ENCODE measurements at places on chromosomes 16 and 17.
A peak's percentile ranks its signal among the peaks of the same experiment; 100 is the strongest.

DNA sequence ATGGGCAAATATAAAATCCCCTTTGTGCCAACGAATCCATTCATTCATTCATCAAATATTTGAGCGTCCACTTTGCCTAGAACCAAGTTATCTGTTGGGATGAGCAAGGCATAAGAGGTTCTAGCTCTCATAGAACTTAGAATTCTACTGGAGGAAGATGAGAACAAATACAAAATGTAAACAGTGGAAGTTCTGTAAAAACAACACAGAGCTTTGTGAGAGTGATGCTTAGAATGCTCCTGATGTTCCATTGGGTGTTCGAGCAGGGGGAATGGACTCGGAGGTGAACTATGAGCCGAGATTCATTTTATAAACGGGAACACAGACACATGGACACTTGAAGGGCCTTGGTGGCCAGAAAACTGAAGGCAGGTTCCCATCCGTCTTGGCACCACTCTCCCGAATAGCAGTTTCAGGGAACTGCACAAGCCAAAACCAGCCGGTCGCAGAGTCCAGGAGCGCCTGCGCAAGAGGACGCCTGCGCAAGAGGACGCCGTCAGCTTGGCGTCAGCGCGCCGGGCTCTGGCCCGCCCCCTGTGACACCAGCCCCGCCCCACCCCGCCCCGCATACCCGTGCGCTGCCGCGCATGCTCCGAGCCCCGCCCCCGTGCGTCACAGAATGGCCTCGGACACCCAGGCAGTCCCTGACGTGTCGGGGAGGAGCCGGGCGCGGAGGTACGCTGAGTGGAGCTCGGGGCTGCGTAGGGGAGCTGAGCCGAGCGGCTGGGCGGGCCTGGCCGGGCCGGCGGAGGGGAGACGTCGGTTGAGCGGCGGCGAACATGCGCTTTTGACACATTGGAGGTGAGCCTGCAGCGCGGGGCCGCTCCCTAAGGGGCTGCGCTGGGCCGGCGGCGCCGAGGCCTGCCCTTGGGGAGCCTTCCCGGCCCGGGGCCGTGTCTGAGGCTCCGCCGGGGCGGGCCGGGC, at the start of gene NDEL1:
TSS of gene NDEL1 (plus strand) at position 640 of the 924 bp plus-strand sequence. CDS start 8,388 bp downstream, outside the sequence.
- DNase-seq, result peak; percentile 98

GRCh38 chr17:43782913-43783680, 2.9 kb downstream of the CFAP97D1 start:
- no peak for DNase-seq

DNA sequence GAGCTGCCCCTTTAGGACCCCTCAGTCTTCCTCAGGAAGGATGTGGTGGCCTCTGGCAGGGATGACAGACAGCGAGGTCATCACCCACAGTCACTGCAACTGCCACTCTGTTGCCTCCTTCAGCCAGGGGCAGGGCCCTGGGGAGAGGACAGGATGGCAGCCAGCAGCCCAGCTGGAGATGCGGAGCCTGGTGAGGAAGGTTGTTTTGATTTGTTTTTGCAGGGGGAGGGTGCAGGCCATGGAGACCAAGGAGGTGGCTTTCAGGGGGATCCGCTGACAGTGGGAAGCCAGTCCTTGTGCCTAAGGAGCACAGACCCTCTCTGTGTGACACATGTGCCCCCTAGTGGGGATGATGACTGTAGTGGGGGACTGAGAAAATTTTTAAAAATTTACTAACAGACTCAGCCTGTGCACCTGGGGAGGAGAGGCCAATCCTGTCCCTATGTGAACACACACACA, 7.4 kb downstream of the PRCD start:
- peak; percentile 47 for DNase-seq

- no peak for DNase-seq
Measured at GRCh38 chr17:60036796-60037677, 41.7 kb downstream of the HEATR6 start.

GRCh38 chr16:50457979-50458491, 89.2 kb upstream of the BRD7 start:
- DNase-seq, result no peak

DNA sequence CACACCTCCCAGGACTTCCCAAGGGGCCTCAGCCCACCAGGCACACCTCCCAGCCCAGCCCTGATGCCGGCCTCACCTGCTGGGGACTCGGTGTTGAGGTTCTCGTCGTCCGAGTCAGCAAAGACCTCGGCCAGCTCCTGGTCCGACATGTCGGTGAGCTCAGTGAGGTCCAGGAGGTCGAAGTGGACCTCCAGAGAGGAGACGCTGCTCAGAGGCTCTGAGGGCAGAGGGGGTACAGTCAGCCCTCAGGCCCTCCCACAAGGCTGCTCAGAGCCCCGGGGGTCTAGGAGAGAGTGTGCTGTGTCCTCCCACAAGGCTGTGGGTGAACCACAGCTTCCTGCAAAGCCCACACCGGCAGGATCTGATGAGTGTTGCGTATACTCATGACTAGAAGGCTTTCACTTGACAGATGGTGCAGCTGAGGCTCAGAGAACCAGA, 10.5 kb downstream of the DBNDD1 start:
- no peak for DNase-seq

DNA sequence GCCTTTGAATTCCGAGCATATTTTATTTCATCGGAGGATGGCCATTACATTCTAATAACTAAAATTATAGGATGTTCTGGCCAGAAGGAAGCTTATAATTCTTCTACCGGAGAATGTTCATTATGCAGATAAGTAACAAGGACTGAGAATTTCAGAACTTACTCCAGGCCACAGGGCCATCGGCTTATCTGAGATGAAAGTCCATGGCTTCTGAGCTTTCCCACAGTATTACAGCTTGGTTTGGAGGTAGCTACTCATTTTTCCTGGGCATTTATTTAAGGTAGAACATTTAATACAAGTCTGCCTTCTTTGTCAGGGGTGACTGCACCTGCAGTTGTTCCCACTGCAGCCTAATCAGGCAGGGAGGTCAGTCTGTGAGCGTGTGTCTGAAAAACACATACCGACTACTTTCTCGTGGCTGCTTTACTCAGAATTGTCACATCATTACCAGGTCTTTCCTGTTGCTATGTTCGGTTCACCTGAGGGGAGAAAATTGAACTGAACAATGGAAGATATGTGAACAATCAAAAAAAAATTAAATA, 219.7 kb upstream of the CPHXL start:
- no peak for DNase-seq

GRCh38 chr17:11388054-11388453, 147.0 kb downstream of the SHISA6 start:
- DNase-seq, result no peak

DNA sequence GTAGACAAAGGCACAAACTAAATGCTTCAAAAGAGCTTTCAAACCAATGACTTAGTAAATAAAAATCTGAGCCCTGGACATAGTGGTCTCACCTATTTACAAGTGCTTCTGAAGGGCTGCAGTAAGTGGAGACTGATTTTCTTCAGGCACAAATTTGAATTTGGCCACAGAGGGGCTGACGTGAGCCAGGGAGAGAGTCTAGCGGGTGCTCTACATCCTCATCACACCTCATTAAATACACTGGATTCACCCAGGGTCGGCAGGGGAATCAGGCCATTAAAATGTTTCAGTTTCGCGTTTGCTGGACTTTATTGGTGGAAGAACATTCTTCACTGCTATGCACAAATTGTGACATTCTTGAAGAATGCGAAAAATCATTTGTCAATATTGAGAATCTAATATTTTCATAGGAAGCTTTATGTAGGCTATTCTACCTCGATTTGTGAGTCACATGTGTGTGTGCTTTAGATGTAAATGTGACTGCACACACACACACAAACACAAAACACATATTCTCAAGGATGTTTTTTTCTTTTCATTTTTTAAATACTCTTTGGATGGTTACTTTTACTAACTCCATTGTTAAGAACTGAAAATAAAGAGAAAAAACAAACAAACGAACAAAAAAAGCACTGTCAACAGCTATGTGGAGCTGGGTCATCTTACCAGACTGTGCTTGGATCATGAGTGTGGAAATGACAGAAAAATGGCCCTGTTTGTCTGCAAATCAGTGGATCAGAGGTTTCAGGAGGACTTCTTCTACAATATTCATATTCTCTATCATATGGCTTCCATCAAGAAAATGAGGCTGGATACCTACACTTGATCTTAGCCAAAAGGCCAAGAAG, 58.9 kb downstream of the CDH11 start:
- no peak for DNase-seq

GRCh38 chr16:27818246-27818645, 245.3 kb downstream of the GSG1L start:
- no peak for DNase-seq

DNA sequence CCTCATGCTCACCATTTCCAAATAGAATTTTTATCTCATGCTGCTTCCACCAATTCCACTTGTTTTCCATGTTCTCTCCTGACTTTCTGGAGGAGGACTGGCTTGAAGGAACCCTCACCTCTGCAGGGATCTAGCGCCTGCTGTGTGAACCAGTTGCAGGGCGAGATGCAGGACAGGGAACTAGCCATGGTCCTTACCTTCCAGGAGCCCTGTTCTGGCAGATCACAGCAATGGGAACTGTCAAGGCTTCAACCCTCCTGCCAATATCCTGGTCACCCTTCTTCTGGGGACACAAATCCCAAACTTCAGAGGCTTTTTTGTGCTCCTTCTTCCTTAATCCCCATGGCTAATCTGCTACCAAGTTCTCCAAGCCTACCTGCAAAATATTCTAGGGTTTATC, 60.4 kb upstream of the MMP2 start:
- DNase-seq, result no peak

DNA sequence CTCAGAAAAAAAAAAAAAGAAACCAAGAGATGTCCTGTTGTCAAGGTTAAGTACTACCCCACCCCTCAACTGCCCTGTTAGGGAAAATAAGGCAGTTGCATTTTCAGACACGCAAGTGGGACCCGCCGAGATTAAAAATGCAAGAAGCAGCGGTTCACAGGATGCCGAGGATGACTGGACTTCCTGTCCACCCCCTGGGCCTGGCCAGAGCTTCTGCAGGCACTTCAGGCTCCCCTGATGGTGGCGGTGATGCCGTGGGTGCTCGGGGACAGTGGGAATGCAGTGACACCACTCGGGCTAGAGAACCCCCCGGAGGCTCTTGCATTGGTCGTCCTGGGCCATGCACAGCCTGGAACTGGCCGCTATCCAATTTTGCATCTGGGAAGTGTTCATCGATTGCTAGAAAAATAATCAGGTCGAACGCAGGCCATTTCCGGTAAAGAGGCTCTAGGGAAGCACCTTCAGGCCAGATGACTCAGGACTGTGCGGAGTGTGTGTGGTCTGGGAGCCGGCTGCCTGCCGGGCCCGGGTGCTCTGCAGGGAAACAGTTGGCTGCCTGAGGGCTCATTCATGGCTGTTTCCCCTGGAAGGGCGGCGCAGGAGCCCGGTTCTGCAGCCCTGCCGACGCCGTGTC, 13.4 kb upstream of the CRISPLD2 start:
- DNase-seq, result no peak

GRCh38 chr17:54937018-54937417, 31.4 kb downstream of the COX11 start:
- no peak for DNase-seq

GRCh38 chr17:72692676-72693075, 399.8 kb downstream of the SLC39A11 start:
- DNase-seq, result no peak

DNA sequence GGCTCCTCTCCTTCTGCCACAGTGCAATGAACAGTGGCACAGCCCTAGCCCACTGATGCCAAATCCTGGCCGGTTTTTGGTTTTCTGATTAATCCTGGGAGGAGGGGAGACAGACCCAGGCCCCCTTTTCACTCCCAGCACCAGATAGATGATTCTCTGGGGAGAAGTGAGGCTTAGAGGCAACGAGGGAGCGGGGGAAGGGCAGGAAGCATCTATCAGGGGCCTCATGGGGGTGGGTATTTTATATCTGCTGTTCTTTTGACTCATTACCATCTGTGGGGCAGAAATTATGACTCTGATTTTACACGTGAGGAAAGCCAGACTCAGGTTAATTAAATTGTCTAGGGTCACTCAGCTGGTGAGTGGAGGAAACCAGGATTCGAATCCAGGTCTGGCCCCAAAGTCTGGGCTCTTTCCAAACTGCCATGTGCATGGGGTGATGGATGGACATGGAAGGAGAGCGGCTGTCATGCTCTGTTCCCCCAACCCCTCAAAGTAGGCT, 79.4 kb downstream of the MRM1 start:
- no peak for DNase-seq

DNA sequence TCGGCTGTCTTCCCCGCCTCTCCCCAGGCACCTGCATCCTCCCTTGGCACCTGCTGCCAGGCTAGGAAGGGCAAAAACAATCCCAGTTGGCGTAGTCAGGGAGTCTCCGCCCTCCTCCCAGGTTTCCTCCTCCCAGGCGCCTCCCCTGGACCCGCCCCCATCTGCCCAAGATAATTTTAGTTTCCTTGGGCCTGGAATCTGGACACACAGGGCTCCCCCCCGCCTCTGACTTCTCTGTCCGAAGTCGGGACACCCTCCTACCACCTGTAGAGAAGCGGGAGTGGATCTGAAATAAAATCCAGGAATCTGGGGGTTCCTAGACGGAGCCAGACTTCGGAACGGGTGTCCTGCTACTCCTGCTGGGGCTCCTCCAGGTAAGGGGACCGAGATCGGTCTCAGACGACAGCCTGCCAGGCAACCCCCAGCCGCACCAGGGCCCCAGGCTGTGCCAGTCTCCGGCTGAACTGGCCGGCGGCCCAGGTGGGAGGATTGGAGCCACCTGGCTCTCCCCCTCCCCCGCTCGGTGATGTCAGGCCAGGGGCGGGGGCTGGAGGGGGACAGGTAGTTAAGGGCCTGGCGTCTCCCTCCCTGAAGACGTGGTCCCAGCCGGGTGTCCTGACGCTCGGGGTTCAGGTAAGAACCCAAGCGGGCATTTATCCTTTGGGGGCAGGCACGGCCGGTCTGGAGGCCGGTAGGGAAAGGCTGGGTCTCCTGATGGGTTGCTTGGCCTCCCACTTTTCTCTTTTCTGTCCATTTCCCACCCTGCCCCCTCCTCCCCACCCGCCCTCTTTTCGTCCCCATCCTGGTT, at the start of gene GRB7:
TSS of gene GRB7 (plus strand) at position 179 of the 808 bp plus-strand sequence. CDS start 4,364 bp downstream, outside the sequence.
- peak; percentile 86 for DNase-seq

DNA sequence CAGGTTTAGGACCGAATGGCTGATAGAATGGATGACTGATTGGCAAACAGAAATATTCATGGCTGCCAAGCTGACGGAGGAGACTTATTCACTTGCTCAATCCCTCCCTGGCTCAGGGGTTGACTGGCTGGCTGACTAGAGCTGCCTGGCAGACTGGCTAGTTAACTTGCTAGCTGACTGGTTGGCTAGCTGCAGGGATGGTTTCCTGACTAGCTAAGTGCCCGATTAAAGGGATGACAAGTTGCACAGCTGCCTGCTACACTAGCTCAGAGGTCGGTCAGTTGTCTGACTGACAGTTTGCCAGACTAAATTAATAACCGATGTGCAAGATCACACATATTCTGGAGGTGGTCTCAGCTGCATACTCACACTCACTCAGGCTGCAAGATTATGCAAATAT, 1208.4 kb upstream of the CDH8 start:
- DNase-seq, result no peak

- no peak for DNase-seq
Measured at GRCh38 chr16:10660950-10661635, 33.6 kb downstream of the TEKT5 start.

- no peak for DNase-seq
Measured at GRCh38 chr16:23020084-23020483, 129.2 kb downstream of the USP31 start.

- DNase-seq, result no peak
Measured at GRCh38 chr16:85390511-85391174, 222.5 kb upstream of the GSE1 start.

Measured in NCI-H1105 (cell line).